Hypothalamus (tissue), 51 donors: ENCODE measurements at places on chromosomes 7 and 10.

DNA sequence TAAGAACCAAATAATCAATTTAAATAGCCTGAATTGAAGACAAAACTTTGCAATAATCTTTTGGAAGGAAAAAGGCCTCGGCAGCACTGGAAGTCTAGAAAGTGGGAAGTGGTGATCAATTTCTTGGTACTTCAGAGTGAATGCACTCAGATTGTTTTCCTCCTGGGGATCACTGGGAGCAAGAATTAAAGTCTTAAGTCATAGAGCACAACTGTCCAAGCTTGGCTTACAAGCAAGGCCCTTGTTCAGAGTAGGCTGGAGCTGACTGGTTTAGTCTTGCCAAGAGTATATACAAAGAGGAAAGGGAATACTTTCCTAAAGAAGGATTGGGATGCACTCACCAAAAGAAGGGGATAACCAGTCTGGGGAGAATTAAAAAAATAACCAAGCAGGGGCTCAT, 637.1 kb downstream of the CCSER2 start:
- no peak for DNase-seq

GRCh38 chr7:47444376-47445098, 137.4 kb downstream of the TNS3 start:
- DNase-seq, result no peak

DNA sequence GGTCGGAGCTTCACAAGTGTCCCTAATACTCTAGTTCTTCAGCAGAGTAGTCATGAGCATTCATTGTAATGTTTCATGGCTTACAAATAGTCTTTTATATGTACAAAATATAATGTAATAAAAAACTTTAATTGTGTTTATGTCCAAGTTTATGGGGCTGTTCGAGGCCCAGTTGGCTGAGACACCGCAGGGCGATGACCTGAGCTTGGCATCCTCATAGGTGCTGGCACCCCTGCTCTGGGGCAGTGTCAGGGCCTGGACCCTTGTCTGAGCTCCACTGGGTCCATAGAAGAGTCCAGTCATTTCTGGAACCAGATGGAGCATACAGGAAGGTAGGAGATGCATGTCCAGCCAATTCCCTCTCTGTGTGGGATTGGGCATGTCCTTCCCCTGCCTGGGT, 12.9 kb upstream of the ZMIZ1 start:
- DNase-seq, result no peak

- no peak for DNase-seq
Observed at GRCh38 chr7:148882192-148882591, 1.9 kb downstream of the EZH2 start.

GRCh38 chr10:93999401-93999851, 5.7 kb downstream of the PLCE1 start:
- DNase-seq, result no peak

DNA sequence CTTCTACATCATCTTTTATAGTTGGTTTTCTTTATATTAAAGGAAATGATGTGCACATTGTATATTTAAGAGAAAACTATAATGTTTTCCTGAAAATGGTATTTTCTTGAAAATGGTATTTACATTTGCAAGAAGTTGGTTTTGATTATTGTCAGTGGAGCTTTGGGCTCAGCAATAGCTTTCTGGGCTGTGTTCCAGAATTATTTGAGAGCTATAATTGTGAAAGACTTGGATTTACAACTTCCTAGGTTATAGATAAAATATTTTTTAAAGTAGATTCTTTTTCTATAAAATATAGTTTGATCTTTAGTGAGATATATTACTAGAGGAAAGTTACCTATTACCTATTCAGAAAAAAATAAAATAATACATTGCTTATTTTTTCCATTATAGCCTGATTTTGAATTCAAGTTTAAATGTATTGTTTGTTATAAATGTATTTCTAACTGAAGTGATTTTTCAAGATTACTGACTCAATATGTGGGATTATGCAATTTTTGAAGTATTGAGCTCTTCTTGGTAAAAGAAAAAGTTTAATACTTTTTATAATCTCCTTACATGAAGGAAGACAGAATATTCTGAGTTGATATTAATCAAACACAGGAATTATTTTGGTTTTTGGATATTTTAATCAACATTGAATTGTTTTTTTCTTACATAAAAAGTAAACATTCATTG, 20.2 kb downstream of the GNAI1 start:
- DNase-seq, result no peak
